Lung (tissue), 17 donors: ENCODE measurements at places on chromosomes 4 and X. TPM values are rescaled to one million over a fixed set of nuclear protein-coding genes. Genes with fewer than 3 reads are reported as not detected.

The PASD1 gene
- total RNA-seq: not detected

GRCh38 chr4:184262901-184263300, 45.2 kb upstream of the ENPP6 start:
- no peaks in the 10 kb centered on the region for H3K36me3 ChIP-seq
- no peak overlapping the region for H3K27ac ChIP-seq
- H3K4me3 ChIP-seq: no peak overlapping the region
- H3K4me1 ChIP-seq: no peaks in the 10 kb centered on the region

The CSAG3 gene
- total RNA-seq: not detected

The NXF2B gene
- total RNA-seq: not detected

The TRIM75 gene
- total RNA-seq: not detected

GRCh38 chr4:176798540-176798939, 5.8 kb upstream of the VEGFC start:
- H3K36me3 ChIP-seq: no peaks in the 10 kb centered on the region
- H3K4me1 ChIP-seq: peaks cover 7% of the 10 kb centered on the region
- H3K27me3 ChIP-seq: no peaks in the 10 kb centered on the region
- no peak overlapping the region for H3K4me3 ChIP-seq

The TLR10 gene
- 0.46 TPM for total RNA-seq

DNA sequence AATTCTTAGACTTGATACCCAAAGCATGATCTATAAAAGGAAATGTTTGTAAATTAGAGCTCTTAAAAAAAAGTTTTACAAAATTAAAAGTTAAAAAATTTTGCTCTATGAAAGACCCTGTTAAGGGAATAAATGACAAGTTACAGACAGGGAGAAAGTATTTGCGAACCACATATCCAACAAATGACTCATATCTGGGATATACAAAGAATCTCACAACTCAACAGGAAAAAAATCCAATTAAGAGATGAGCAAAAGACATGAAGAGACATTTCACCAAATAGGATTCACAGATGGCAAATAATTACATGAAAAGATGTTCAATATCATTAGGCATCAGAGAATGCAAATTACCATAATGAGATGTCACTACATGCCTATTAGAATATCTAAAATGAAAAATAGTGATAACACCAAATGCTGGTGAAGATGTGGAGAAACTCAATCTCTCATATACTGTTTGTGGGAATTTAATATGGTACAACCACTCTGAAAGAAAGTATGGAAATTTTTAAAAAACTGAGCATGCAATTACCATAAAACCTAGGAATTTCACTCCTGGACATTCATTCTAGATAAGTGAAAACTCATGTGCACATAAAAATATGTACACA, 100.8 kb upstream of the EOLA2 start:
- no peak for DNase-seq
- no peak overlapping the region for H3K27ac ChIP-seq
- H3K36me3 ChIP-seq: no peaks in the 10 kb centered on the region
- H3K4me3 ChIP-seq: no peak overlapping the region
